IMR-90 (cell line): ENCODE measurements at places on chromosomes 13 and 19. TPM values are rescaled to one million over a fixed set of nuclear protein-coding genes. Genes with fewer than 3 reads are reported as not detected.

DNA sequence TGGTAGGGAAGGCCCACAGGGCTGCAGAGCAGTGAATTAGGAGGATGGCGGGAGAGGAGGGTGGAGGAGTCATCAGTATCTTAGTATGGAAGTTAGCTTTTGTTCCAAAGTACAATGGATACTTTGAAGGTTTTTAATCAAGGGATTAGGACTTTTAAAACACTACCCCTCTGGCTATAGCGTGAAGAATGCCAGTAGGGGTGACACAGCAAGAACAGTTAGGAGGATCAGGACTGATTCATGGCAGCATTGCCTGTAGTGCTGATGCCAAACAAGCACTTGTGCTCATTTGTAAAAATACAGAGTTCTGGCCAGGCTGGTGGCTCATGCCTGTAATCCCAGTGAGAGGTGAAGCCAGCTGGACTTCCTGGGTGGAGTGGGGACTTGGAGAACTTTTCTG is 46.2 kb downstream of the SKA3 start:
- DNase-seq = no peak

DNA sequence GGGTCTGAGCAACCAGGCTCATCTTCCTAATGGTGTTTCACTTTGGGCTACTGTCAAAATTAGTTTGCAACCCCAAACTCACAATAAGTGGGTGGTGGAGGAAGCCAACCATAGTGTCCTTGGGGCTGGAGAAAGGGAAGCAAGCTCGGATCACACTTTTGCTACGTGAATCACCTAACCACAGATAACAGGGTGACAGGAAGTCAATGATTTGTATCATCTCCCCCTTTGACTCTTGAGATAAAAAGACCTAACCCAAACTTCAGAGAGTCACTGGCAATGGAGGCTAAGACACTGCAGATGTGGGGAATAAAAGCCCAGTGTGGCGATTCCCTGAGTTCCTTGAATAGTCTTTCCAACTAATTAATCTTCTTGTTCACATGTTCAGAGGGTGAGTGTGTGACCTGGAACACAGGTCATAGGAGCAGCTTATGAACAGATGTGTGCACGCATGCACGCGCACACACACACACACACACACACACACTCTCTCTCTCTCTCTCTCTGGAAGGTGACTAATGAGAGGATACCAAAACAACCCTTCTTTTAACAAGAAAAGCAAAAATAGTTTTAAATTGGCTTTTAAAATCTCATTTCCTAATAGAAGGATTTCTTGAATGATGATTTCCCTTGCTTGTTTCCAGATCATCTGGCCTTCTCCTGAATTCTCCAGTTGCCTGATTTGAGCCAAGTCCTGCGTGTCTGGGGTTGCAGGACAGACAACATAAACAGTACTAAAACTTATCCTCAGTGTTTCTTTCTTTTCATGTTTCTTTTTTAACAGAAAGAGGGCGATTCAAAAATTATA is 21.2 kb upstream of the DOCK9 start:
- no peak for DNase-seq

DNA sequence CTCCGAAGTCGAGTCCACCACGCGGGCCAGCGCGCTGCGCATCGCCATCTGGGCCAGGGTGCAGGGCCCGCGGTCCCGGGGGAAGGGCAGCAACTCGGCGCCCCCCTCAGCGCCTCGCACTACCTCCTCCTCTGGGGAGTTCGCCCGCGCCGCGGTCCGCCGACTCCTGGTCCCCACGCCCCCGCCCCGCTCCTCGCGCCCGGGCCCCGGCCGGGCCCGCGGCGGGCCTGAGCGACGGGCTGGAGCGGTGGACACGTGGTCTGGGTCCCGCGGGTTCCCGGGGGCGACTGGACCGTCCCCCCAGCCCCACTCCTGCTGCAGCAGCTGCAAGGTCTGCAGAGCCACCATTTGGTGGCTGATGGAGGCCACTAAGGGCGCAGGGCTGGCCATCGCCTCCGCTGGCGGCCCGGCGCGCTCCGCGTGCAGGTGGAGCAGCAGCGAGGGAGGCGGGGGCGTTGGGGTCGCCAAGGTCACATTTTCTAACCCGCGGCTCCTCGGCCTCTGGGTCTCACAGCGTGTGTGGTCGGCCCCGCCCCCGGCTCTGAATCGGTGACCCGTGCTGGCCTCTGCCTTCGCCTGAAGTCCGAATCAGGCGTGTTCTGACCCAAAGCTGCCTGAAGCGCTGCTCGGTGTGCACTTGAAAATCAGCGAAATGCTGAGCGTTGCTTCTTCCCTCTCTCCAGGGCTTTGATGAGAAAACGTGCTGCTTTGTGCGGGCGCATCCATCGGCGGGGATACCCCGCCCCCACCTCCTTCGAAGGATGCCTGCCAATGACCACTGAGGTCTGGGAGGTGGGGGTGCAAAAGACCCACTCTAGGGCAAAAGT is at the start of gene DLEU7:
DLEU7 (minus strand) TSS at position 436 of the 827 bp plus-strand sequence; CDS start at position 390, 46 bp downstream.
- no peak for DNase-seq

The NANOS3 gene
- total RNA-seq = not detected in 2 replicates

DNA sequence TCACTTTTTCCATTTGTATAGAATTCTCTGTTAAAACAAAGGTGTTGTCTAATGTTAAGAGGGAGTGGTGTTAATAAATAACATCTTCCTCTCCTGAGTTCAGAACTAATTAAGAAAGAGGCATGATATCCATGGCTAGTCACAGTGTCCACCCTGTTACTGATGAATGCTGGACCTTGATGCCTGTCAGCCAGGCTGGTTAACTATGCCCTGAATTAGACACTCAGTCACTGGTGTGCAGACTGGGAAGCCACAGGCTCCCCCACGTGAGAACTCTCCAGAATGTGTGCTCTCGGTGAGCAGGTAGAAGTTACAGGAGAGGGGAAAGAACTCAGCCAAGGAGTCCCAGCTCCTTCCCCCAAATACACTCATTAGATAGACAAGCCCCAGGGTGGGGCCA is 56.1 kb upstream of the RNF113B start:
- no peak for DNase-seq

The C19orf38 gene
- total RNA-seq = 0.18 and 0.28 TPM in 2 replicates
